AG04450 (cell line): ENCODE measurements at places on chromosomes 12 and 14. TPM values are rescaled to one million over a fixed set of nuclear protein-coding genes. Genes with fewer than 3 reads are reported as not detected.

The AQP6 gene
- polyA plus RNA-seq: not detected in 2 replicates

The PLEKHG7 gene
- 0.05 and 0.09 TPM in 2 replicates for polyA plus RNA-seq

- DNase-seq: no peak
Measured at GRCh38 chr14:60656686-60657455, 7.6 kb upstream of the SIX1 start.

GRCh38 chr12:93042283-93042682 is 113.2 kb upstream of the EEA1 start:
- no peak for DNase-seq

The EXD2 gene
- 15.3 and 16.7 TPM in 2 replicates for polyA plus RNA-seq

The TTC9 gene
- polyA plus RNA-seq: 0.02 and 0.04 TPM in 2 replicates

GRCh38 chr14:81952917-81953316 is 419.3 kb upstream of the SEL1L start:
- DNase-seq: no peak

DNA sequence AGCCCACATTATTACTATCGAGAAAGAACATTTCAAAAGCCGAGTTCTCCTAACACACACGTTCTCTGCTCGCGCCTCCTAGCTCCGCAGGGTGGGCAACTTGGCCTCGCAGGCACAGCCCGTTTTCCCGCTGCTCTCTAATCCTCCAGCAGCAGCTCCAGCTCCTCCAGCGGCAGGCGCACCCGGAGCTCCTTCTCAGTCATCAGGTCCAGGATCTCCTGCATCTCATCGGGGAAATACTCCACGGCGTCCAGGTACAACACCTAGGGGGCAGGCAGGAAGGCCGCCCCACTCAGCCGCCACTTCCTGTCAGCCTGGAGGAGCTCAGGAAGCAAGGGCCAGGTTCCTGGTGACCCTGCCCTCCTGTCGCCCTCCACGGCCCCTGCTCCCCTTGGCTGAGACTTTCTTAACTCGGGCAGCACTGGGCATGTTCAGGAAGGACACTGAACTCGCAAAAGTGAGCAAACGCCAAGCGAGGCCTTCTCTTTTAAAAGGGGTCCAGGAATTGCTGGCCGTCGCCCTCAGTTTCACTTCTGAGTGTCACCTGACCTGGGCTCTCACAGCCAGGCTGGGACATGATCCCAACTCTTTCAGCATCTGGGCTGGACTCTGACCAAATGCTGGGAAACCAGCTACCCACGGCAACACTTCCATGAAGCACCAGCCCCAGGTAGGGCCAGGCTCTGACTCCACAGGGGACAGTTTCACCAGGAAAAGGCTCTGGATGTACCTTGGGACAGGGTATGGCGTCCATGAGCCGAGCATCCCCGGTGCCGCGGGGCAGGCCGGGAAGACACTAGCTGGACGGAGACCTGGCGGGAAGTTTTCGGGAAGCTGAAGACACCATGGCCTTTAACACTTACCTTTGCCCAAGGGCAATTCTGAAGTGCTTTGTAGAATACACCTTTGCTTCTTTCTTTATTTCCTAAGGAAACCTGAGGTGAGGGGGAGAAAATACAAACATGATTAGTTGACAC is 22.1 kb downstream of the PSMC1 start:
- DNase-seq: no peak

The SLC25A21 gene
- 1.5 and 2.0 TPM in 2 replicates for polyA plus RNA-seq

The POTEG gene
- polyA plus RNA-seq: not detected in 2 replicates

- DNase-seq: no peak
Measured at GRCh38 chr12:25789541-25789944, 168.9 kb upstream of the RASSF8 start.

GRCh38 chr12:113779774-113780173 is 186.4 kb downstream of the RBM19 start:
- no peak for DNase-seq

DNA sequence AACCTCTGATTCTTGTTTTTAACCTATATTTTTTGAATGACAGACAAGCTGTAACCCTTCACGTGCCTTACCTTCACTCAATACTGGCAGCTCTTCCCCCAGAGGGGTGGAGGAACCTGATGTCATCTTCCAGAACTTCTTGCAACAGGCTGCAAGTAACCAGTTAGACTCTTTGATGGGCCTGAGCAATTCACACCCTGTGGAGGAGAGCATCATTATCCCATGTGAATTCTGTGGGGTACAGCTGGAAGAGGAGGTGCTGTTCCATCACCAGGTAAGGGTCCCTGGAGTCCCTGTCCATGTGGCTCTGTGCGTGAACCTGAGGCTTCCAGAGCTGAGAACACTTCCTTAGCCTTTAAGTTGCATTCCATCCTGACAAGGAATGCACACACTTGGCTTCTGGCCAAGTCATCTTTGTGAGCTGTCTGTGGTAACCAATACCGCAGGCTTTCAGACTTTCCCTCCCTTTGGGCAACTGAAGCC is 22.7 kb downstream of the TRAFD1 start:
- peak; percentile 56 for DNase-seq

GRCh38 chr12:76226397-76226796 is 121.8 kb downstream of the BBS10 start:
- DNase-seq: no peak

DNA sequence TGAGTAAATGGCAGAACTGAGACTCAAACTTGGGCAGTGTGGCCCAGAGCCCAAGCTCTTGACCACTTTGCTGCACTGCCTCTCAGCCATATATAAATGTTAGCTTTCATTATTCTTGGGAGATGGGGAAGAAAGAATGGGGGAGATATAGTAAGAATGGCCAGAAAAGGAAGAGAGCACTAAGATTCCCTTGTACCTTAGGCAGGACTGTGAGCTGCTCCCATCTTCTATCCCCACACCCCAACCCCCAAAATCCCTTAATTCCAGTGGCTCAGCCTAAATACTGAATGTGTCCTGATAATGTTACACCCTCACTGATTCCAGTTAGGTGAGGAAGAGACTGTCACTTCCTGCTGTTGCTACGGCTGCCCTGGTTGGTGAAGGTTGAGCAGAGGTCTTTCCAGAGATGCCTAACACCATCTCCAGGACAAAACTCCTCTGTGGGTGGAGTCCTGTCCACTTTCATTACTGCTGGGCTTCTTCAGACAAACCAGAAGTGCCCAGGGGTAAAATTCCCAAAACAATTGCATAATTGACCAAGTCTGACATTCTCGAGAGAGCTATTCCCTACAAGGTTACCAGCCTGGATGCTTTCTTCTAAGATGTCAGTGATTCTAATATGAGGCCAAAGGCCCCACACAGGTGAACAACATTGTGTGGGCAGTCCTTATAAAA is 51.8 kb downstream of the GNG2 start:
- no peak for DNase-seq

DNA sequence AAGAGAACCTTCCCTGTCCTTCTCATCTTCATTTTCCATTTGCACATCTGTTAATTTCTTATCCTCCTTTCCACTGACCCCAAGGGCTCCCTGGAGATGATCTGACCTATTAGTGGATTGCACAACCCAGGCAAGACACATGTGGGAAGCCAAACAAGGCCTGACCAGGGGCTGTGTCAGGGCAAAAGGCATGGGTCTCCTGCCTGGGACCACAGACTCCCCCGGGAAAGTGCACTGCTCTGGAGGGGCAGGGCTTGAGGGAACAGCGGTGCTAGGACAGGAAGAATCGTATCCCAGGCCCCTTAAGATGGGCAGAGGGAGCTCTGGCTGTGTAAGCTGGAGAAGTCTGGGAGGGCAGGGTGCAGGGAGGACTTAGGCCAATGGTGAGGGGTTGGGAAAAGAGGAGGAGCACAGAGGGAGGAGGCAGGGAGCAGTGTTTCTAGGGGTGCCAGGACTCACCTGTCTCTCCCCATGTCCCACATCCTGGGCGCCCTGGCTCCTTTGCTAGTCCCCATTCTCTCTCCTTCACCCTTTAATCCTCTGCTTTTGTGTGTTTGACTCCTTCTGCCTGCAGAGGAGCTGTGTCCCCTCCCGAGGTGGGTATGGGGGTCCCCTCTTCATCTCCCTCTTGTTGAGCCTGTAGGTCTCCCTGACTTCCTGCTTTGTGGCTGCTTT is 25.3 kb downstream of the PLEKHG3 start:
- DNase-seq: no peak

GRCh38 chr14:73467377-73467776 is 9.0 kb upstream of the NUMB start:
- no peak for DNase-seq

The OR4E2 gene
- not detected in 2 replicates for polyA plus RNA-seq

- DNase-seq: no peak
Measured at GRCh38 chr14:51394384-51394783, 154.3 kb downstream of the TMX1 start.

GRCh38 chr12:45342171-45342570 is 126.3 kb downstream of the ANO6 start:
- no peak for DNase-seq

DNA sequence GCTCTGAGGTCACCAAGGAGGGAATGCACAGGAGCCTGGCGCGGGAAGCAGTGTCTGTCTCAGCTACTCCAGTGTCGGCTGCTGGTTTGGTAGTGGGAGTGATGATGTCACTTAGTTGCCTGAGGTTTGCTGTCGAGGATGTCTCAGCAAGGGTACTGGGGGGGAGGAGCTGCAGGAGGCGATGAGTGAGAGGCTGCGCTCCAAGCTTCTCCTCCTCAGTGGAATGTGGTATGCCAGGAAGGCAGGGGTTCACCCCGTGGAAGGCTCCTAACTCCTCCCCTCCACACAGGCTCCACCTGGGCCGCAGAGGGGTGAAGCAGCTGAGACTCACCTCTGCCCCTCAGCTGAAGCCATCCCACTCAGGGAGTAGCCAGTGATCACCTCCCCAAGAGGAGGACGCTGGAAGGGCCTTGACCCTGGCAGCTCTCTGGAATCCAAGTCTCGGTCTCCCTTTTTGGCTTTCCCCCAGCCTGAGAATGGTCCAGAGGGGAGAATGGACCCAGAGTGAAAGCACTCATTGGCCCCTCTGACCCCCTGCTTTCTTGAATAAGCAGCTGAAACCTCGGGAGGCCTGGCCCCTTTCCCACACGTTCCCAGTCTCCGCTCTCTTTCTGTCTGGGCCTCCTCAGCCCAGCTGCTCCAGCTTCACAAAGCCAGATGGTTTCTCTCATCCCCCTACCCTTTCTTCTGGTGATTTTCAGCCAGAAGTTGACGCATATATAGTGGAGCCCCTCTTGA is 178.9 kb upstream of the FKBP4 start:
- peak; percentile 55 for DNase-seq

- no peak for DNase-seq
Measured at GRCh38 chr14:90522571-90523191, 125.9 kb downstream of the CALM1 start.

DNA sequence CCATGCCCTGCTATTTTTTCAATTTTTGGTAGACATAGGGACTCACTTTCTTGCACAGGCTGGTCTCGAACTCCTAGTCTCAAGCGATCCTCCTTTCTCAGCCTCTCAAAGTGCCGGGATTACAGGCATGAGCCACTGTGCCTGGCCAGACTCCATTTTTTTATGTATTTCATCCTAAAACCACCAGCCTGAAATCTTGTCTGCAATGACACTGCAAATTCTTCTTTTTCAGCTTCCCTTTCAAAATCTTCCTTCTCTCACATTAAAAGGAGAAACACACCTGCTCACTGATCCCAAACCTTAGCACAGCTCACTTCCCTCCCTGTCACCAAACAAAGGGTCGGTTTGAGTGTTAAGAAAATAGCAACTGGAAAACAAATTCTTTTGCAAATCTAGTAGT is 62.6 kb downstream of the PPP2R5E start:
- no peak for DNase-seq

- DNase-seq: peak; percentile 86
Measured at GRCh38 chr12:24378548-24379407, 429.3 kb upstream of the SOX5 start.

The RNASE9 gene
- not detected in 2 replicates for polyA plus RNA-seq
